ENCODE measurements at places on chromosomes 11 and 22. TPM values are rescaled to one million over a fixed set of nuclear protein-coding genes. Genes with fewer than 3 reads are reported as not detected.
A peak's percentile ranks its signal among the peaks of the same experiment; 100 is the strongest.

- no peak for DNase-seq
Observed at GRCh38 chr11:119192111-119192510, 6.8 kb downstream of the NHERF4 start.

DNA sequence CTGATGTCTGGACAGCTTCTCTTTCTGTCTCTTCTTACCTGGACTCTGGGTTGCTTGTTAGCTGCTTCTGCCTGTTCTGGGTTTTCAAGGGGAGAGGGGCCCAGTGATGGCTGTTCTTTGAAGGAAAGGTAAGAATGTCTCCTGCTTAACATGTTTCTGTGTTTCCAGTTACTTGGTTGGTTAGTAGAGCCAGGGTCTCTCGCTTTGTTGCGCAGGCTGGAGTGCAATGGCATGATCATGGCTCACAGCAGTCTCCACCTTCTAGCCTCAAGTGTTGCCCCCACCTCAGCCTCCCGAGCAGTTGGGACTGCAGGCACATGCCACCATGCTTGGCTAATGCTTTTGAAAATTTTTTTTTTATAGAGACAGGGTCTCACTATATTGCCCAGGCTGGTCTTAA is 126.6 kb downstream of the BCR start:
- no peak for DNase-seq

DNA sequence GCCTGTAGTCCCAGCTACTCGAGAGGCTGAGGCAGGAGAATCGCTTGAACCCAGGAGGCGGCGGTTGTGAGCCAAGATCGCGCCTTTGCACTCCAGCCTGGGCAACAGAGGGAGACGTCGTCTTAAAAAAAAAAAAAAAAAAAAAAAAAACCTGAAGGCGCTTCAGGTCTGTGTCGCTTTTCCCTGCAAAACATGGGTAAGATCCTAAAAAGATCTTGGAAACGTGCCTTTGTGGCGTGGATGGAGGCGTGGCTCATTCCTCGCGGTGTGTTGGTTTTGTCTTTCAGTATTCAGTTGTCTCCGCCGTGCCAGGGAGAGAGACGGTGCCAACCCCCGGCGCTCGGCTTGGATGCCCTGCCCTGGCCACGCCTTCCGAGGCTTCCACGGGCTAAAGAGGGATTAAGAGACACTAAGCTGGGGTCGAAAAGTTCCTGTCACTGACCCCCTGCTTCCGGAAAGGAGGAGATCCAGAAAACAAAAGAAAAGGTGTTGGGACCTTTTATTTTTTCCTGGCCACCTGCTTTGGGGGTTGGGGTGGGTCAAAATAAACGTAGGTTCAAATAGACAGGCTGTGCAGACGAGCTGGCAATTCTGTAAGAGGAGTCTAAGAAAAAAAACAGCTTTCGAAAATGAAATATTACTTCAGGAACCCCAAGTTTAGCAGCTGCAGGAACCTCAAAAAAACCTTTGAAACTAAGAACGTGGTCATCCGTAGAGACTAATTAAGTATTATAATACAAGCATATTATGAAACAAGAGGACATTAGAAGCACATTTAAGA is 1.1 kb upstream of the SLC35F2 start:
- no peak for DNase-seq

DNA sequence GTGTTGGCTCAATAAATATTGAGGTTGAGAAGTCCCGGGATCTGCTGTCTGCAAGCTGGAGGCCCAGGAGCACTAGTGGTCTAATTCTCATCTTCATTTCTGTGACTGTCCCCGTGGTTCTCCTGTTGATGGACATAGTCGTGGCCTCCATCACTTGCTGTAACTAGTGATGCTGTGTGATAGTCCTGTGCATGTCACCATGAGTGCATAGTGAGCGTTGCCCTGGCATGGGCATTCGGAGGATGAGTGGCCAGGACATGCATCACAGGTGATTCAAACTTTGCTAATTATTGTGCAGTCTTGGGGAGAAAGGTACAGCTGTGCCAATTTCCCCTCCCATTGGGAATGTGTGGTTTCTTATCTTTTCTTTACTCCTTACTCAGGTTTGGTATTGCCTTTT is 902.2 kb downstream of the BRD1 start:
- no peak for DNase-seq

GRCh38 chr11:31001427-31001826 is 368.1 kb downstream of the DCDC1 start:
- no peak for DNase-seq

- no peak for DNase-seq
Observed at GRCh38 chr11:46437122-46437689, 45.6 kb upstream of the CHRM4 start.

GRCh38 chr11:2525941-2526807 is 81.4 kb downstream of the KCNQ1 start:
- peak; percentile 58 for DNase-seq

DNA sequence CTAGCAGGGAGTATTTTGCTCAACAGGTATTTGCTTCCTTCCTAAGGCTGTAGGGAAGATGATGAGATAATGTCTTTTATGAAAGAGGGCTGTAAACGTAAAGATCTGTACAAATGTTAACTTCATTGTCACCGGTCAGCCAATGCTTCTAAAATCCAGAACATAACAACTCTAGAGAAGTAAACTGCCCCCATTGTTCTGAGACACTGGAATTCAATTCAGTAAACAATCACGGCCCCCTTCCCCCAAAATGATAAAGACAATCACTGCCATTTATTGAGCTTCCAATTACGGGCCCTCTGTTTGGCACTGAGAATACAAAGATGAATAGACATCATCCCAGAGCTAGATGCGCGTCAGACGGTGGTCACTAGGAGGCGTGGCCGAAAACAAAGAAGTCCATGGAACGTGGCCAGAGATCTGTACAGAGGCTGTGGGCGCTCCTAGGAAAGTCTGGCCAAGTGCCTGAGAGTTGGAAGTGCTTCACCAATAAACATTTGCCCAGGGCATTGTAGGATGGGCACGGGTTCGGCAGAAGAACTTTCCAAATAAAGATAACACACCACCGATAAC is 576 bp downstream of the TMEM258 start:
- no peak for DNase-seq

DNA sequence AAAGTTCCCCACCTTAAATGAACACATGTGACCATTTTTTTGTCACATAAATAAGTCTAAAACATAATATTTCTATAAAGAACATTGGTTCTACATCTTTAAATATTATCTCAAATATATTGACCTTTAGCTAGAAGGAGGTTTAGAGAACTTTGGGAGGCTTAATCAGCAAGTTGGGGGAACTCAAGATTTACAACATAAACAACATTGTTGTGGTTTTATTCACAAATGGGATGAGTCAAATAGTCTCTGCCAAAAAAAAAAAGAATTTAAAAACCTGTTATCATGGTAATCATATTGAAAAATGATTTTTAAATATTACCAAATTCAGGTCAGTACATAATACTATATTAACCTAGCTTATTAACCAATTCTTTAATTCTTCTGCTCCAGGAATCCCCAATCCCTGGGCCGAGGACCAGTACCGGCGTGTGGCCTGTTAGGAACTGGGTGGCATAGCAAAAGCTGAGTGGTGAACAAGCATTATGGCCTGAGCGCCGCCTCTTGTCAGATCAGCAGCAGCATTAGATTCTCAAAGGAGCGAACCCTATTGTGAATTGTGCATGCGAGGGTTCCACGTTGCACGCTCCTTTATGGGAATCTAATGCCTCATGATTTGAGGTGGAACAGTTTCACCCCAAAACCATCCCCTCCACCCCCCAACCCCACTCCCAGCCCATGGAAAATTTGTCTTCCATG is 98.2 kb downstream of the RDX start:
- no peak for DNase-seq

GRCh38 chr11:116867619-116868018 is 30.2 kb upstream of the APOA1 start:
- DNase-seq = no peak

- no peak for DNase-seq
Observed at GRCh38 chr11:61004180-61004611, 32.7 kb downstream of the CD6 start.

- no peak for DNase-seq
Observed at GRCh38 chr11:134677397-134677822, 265.4 kb upstream of the B3GAT1 start.

DNA sequence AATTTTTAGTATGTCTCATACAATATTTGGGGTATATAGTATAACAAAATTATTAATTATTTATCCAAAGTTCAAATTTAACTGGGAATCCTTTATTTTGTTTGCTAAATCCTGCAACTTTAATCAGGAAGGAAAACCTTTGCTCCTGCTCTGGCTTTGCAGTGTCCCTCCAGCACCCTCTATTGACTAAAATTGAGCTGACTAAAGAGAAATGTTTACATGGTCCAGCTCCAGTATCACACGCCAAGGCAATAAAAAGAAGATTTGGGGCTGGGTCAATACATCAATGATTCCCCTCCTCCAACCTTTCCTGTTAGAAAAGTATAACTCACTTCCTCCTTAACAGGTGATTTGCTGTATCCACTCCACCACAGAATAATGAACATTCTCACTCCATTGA is 153.0 kb upstream of the LRRC4C start:
- no peak for DNase-seq

DNA sequence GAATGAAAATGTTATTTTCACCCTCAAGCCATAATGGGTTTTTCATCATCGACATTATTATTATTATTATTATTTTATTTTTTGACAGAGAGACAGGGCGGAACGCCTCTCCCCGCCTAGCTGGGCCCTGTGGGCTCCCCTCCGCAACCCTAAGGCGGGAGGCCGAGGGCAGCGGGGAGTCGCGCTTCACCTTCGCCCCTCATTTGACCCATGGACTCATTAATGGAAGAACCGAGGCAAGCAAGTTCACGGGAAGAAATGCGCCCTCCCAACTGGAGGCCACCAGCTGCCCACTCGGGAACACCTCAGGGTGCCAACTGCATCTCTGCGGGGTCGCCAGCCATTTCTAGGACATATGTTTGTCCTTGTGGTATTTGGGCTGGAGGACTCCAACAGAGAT is 115.3 kb upstream of the KIRREL3 start:
- no peak for DNase-seq

- no peak for DNase-seq
Observed at GRCh38 chr22:46090631-46091201, 59.6 kb upstream of the PPARA start.

DNA sequence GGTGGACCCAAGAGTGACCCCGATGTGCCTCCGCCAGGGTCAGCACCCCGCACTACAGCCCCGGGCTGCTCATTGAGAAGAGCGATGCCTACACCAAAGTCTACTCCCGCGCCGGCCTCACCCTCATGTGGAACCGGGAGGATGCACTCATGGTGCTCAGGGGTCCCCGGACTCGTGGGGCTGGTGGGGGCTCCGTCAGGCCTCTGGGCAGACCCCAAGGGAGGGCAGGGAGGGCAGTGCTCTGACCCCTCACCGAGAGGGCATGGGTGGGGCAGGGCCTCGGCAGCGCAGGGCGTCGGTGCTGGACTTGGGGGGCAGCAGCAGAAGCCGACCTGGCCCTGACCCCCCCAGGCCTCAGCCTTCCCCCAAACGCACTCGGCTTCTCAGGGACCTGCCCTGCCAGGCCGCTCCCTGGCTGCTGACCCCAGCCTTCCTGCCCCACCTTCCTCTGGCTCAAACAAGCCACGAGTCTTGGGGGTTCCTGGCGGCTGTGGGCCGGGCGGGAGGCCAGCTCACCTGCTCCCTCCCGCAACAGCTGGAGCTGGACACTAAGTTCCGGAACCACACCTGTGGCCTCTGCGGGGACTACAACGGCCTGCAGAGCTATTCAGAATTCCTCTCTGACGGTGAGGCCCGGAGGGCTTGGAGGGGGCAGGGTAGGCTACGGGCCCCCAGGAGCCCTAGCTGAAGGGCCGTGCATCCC is 2.9 kb downstream of the MUC2 start:
- peak; percentile 40 for DNase-seq

DNA sequence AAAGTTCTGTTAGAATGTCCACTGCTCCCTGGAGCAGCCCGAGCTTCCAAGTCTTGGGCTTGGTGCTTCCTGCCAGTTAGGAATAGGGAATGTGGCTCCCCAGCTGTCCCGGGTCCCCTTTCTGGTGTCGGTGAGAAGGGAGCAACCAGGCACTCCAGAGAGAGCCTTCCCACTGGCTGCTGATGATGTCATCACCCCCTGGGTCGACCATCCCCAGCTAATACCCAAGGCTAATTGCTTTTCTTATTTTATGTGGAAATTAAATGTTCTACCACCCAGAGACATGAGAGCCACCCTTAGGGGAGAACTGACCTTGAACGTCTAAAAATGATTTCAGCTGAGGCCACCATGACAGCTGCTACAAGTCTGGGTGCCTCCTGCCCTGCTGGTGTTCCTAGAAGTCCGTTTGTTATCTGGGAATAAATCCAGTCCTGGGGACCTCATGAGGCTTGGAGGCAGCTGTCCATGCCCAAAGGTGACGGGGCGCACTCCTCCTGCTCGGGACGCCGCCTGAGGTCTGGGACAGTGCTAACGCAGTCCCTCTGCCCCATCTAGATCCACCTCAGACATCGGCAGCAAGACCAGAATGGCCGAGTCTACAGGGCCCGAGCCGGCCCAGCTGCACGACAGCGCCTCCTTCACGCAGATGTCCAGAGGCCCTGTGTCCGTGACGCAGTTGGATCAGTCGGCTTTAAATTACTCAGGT is 42.3 kb downstream of the C11orf91 start:
- no peak for DNase-seq

DNA sequence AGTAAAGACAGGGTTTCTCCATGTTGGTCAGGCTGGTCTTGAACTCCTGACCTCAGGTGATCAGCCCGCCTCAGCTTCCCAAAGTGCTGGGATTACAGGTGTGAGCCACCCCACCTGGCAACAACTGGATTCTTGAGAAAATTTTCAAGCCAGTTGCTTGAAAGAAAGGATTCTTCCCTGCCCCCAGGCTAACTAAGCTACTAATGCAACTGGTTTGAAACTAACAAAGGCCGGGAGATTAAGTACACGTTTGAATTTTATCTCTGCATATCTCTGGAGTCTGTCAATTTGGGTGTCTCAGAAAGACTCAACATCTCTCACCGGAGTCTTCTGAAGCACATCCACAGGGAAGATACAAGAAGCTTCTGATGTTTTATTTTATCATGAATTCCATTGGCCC is 10.7 kb upstream of the ETS1 start:
- DNase-seq = no peak

GRCh38 chr11:8809241-8809938 is 101.6 kb upstream of the AKIP1 start:
- DNase-seq = no peak

- no peak for DNase-seq
Observed at GRCh38 chr11:46143049-46143806, 22.0 kb upstream of the PHF21A start.

CRYBB2 gene
- total RNA-seq = not detected

RIMBP3C gene
- 0.50 TPM for total RNA-seq

KLHDC7B gene
- 15.2 TPM for total RNA-seq
